ENCODE measurements at places on chromosomes 12 and 14.

DNA sequence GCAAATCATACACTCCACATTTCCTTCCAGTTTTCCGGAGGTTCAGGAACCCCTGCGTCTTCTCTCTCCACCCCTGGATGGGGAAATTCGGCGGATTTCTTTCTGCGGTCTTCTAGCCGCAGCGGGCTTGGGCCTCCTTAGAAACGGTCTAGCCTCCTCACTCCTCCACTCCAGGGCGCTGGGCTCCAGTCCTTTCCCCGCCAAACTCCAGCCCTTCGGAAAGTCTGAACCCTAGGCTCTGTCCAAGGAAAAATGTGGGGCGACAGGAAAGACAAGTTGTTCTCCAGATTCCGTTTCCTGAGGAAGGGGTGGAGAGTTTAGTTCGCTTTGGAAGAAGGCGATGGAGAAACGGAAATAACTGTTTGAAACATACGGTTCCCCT, 1.4 kb upstream of the HOXC10 start:
- no peak for DNase-seq

GRCh38 chr14:77763316-77763715, 2.4 kb upstream of the SNW1 start:
- DNase-seq: no peak

- no peak for DNase-seq
Observed at GRCh38 chr12:113291586-113291985, 43.3 kb downstream of the SLC8B1 start.

- DNase-seq: no peak
Observed at GRCh38 chr12:93805736-93806141, 128.6 kb downstream of the CRADD start.

GRCh38 chr12:11685316-11685715, 35.8 kb downstream of the ETV6 start:
- no peak for DNase-seq

- no peak for DNase-seq
Observed at GRCh38 chr14:41297576-41298327, 308.9 kb upstream of the LRFN5 start.

- DNase-seq: no peak
Observed at GRCh38 chr14:101188571-101188915, 285.0 kb upstream of the RTL1 start.

GRCh38 chr14:22010545-22011252, 337.1 kb upstream of the OR4E1 start:
- DNase-seq: no peak

DNA sequence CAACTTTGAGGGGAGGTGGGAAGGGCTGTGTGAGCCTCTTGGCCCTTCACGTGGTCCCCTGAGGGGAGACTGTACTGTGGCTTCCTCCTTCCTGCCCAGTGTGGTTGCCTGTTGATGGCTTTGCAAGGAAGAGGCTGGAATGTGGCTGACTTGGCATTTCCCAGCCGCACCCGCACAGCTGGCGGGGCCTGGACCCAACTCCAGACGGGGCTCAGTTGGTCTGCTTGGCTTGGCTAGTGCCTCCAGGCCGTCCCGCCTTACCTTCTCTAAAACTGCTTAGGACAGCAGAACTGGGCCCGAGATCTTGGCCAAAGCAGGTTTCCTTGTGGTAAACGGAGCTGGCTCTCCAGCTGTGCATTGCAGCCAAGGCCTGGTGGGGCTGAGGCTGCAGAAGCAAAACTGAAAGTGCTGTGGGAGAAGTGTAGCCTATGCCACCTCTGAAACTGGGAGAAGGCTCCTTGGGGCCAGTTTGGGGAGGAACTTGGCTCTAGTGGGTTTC, 139.5 kb downstream of the SMOC1 start:
- DNase-seq: no peak

DNA sequence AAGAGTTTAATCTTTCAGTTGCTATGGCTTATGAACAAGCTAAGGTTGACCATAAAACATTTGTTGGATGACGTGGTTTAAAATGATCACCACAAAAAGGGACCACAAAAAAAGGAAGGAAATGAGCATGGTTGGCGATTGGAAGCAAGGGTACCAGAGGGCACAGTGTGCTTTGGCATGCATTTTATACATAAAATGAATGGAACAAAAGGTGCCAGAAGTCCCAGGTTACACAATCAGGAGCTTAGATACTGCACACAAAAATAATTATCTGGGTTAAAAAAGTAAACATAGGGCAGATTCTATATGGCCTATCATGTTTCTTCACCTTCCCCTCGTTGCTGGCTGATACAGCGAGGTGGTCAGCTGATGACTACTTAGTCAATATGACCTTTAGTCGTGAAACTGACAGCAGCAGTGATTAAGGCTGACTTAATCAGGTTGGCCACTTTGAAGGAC, 50.7 kb downstream of the ZC3H14 start:
- no peak for DNase-seq

- DNase-seq: no peak
Observed at GRCh38 chr12:19830446-19830845, 391.2 kb downstream of the AEBP2 start.
